ENCODE measurements at places on chromosomes 2 and 18. TPM values are rescaled to one million over a fixed set of nuclear protein-coding genes. Genes with fewer than 3 reads are reported as not detected.

DNA sequence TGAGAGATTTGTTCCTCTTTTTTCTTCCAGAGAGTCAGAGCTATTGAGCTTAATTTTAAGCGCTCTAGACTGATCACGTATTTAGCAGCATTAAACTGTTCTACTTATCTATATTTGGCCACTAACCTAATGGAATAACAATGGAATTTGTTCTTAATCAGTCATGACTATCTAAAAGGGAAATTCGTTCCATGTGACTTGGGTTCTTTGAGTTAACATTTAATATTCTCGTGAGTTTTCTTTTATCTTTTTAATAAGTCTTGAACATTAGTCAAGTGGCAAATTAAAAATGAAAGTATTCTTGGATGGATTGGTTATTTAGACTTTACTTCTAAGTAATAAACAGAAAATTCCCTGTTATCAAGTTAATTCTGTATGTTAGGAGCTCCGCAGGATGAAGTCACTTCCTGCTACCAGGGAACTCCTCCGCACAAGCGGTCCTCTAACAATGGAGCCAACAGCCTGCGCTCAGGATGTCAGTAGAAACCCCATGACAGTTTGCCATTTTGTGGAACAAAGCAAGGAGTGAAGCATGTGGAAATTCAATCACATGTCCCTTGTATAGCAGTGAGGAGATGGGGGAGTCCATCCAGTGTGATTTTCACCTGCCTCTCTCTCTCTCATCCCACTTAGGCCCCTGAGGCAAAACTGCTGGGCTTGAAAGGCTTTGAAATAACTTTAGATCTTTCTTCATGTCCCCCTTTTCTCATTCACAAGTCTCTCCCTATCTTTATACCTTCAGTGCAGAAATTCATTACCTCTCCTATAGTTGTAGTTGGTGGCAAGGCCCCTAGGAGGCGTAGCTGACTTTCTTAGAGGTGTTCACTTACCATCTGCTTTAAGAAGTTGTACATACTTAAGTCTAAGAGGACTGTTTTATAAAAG, 138.1 kb downstream of the WDR7 start:
- peak; percentile 67 for DNase-seq

DNA sequence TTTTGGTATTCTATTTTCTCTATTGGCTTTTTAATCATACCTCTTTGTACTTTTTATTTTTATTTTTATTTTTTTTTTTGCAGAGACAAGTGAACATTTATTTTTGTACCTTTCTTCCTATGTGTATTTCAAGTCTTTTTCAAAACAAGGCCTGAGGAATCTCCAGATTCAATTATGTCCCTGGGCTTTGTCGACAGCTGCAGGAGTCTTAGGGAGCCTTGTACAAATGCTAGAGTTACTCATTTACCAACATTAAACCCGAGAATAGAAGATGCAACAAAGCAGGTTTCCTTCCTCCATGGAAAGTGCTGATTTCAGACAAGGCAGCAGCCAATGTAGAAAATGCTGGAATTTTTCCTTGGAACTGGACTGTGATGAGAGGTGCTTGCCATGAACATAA, 242.8 kb downstream of the TNS1 start:
- no peak for DNase-seq

- DNase-seq = no peak
These were observed 20.5 kb downstream of the ARHGAP25 start for GRCh38 chr2:68755071-68755470.

- no peak for DNase-seq
These were observed 33.5 kb downstream of the INPP4A start for GRCh38 chr2:98478088-98478551.

DNA sequence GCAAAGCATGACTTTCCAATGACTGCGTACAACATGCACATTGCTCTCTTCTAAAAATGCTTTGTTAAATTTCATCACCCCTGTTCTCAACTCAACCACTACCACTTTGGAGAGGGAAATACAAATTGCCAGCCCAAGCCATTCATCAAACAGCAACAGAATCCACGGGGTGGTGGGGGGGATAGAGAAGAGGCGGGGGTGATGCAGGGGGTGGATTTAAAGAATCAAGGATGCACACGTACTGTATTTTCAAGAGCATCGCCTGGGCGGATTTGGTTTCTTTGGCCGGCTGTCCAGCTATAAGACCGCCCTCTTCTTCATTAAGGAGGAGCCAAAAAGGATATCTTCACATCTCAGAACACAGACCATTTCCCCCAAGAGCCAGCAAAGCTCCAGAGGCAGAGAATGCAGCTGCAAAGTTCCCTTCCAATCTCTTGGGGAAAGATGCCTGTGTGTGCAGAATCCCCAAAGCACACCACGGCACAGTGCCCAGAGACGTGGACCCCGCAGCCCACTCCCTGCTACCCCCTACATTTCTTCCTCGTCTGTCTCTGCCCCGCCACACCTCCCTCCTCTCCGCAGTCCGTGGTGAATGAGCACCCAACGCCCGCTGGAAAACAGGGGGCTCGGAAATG, 977 bp downstream of the SLC8A1 start:
- no peak for DNase-seq

UGT1A8 gene
- not detected for total RNA-seq

PLA2R1 gene
- not detected for total RNA-seq

RAB6C gene
- not detected for total RNA-seq

SLC4A5 gene
- total RNA-seq = 2.0 TPM

SPATA3 gene
- 0.76 TPM for total RNA-seq
